ENCODE measurements at places on chromosomes 2 and 18.

- DNase-seq: no peak
These were observed 4.9 kb upstream of the STK17B start for GRCh38 chr2:196176142-196176738.

- DNase-seq: no peak
These were observed 44.8 kb upstream of the STRN start for GRCh38 chr2:37011130-37011529.

- DNase-seq: no peak
These were observed 67.0 kb downstream of the SFXN5 start for GRCh38 chr2:73004466-73004865.

DNA sequence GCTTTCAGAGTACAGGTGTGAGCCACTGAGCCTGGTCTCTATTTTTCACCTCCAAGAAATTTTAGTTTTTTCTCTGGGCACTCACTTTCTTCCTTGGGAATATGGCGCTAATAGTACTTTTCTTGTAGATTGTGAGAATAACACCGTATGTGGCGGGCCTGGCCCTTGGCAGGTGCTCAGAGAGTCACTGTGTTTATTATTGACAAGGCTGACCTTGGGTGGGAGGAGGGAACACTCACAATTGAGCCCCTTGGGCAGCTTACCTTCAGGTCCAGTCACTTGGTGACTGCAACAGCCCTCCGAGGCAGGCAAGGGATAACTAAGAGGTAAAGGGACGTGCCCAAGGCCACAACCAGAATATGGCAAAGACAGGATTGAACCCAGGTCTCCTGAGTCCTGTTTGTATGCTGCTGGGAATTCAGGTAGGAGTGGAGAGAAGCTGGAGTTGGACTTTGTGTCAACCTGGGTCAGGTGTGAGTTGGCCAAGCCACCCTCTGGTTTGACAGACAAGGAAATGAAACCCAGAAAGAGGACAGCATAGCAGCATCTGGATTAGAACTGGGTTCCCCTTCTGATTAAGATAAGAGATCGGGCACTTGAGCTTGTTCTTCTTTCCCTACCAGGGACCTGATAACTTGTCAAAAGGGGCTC is 2.8 kb upstream of the STK25 start:
- DNase-seq: no peak

DNA sequence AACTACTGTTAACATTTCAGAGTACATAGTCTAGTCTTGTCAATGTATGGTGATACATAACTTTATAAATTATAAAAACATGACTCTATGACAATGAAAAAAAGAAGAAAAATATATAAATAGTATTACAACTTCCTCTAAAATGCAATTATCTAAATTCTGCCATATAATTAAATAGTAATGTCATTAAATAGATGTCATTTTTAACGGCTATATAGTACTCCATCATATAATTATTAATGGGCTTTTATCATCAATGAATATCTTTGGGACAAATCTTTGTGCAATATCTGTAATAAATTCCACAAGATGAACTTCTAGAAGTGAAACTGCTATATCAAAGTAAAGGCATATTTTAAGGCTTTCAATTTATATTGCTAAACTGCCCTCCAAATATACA is 24.8 kb downstream of the ATF2 start:
- DNase-seq: no peak

Measured in stromal cell of bone marrow (primary cell).